ENCODE measurements at places on chromosomes 7 and 10.

DNA sequence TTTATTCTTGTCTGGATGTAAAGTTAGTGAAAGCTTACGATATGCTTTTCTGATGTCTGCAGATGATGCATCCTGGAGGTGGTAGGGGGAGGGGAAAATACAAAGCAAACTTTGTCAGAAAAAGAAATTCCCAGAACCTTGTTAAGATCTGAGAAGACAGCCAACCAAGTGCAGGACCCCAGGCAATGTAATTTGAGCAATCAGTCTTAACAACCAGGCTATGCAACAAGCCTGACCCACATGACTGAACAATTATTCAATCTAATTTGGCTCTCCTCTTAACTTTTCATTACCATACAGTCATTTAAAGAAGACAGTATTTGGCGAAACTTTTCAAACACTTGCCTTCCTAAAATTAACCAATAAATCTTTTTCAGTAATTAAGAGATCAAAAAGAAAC is 74.5 kb downstream of the DNAJC1 start:
- DNase-seq: no peak

- DNase-seq: no peak
These were observed 138.2 kb upstream of the PLPP4 start for GRCh38 chr10:120318862-120319261.

DNA sequence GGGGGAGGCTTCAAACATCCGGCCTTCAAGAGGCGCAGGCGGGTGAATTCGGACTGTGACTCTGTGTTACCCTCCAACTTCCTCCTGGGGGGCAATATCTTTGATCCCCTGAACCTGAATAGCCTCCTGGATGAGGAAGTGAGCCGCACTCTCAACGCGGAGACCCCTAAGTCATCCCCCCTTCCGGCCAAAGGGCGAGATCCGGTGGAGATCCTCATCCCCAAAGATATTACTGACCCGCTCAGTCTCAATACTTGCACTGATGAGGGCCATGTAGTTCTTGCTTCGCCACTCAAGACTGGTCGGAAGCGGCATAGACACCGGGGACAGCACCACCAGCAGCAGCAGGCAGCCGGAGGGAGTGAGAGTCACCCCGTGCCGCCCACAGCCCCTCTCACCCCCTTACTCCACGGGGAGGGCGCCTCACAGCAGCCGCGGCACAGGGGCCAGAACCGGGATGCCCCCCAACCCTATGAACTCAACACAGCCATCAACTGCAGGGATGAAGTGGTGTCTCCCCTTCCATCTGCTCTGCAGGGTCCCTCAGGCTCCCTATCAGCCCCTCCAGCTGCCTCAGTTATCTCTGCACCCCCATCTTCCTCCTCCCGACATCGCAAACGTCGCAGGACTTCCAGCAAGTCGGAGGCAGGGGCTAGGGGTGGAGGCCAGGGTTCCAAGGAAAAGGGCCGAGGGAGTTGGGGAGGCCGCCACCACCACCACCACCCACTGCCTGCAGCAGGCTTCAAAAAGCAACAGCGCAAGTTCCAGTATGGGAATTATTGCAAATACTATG is 1.1 kb downstream of the MEPCE start:
- DNase-seq: no peak

- DNase-seq: no peak
These were observed 86.8 kb upstream of the CSTF2T start for GRCh38 chr10:51786016-51786683.

DNA sequence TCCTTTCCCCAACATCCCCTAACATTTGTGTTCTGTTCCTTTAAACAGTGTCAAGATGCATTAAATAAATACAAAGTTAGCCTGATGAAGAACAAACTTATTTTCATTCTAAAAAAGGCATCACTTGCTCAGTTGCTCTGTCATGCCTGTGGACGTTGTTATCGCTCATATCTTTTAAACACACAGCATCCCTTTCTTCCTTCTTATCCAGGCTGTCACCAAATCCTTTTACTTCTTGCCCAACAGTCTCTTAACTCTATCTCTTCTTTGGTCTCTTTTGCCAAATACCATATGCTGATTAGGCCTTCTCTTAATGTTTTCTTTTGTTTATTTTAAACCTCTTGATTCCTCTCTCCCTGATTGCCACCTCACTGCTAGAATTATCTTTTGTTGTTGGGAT is 43.9 kb downstream of the DKK1 start:
- DNase-seq: no peak

DNA sequence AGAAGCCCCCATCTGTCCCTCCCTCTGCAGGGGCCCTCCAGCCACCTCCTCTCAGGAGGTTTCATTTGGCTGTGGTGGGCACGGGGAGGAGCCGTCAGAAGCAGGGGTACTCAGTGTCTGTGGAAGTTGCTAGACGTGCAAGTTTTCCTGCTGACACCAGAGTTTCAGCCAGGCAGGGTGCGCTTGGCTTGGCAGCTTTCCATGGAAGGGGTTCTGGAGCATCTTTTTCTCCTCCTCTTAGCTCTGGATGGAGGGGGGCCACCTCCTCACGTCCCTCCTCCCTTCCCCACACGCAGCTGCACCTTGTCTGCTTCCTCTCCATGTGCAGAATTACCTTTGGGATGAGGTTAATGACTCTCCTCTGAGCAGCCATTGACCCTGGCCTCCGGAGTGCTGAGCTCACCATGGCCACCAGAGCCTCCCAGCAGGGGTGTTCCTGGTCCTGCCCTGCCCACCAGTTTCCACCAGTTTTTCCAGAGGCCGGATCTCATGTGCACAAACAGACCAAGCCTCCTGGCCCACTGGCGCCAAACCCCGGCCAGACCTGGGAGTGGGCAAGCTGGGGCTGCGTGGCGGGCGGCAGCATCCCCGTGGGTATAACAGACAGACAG is 579.8 kb upstream of the FOXK1 start:
- DNase-seq: peak; percentile 47

- DNase-seq: no peak
These were observed 523 bp upstream of the CDK1 start for GRCh38 chr10:60777696-60778213.

DNA sequence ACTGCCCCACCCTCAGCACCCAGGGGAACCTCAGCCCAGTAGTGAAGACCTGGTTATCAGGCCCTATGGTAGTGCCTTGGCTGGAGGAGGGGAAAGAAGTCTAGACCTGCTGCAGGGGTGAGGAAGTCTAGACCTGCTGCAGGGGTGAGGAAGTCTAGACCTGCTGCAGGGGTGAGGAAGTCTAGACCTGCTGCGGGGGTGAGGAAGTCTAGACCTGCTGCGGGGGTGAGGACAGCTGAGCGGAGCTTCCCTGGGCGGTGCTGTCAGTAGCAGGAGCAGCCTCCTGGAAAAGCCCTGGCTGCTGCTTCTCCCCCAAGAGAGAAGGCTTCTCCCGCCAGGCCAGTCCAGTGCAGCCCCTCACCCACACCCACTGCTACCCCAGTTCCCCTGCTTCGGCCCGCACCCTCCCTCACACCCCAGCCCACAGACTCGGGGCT is 6.3 kb downstream of the NOS3 start:
- DNase-seq: no peak

GRCh38 chr10:105062951-105063350 is 421.9 kb downstream of the SORCS3 start:
- DNase-seq: no peak

DNA sequence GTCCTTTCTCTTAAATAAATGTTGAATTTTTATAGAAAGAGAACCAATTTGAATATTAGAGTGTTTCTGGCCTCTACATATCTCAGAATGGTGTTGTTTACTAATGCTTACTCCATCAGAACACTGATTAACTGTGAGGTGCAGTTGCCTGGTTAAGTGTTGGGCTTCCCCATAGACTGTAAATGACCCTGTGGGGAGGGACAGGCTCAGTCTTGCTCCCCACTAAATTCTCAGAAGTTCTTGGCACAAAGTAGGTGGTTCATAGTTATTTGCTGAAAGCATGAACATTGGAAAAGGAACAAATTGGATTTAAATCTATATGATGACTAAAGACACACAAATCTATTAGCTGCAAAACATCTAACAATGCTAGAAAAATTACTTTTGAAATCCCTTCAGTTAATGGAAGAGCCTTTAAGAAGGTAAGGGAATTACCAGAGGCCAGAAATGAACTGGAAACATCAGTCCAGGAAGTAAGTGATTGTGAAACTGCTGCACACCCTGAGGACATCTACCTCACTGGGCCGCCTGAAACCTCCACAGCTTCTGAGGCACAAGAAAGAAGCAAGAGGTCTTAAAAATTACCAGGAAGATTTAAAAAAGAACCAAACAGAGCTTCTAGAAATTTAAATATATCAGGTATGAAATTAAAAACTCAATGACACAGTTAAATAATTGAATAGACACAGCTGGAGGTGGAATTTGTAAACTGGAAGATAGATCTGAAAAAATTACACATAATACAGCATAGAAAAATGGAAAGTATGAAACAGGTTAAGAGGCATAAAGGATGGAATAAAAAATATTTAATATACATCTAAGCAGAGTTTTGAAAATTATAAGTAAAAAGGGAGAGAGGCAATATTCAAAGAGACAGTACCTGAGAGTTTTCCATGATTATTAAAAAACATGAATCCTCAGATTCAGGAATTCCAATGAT is 17.8 kb upstream of the COMTD1 start:
- no peak for DNase-seq

DNA sequence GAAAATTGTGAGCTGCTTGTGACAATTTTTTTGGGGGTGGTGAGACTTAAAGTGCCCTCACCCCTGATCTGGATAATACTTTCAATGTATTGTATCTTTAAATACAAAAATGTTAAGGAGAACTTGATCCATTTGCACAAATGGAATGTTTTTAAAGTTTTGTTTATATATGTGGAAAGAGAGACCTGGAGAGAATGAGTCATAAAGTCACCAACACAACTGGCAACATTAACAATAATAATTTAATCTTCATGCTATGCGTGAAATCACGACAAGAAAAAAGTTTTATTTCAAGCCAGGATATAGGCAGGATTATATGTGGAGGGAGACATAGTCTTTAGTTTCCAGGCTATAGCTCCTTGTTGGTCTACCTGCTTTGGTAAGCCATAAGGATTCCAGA is 537.5 kb downstream of the GPAM start:
- no peak for DNase-seq

DNA sequence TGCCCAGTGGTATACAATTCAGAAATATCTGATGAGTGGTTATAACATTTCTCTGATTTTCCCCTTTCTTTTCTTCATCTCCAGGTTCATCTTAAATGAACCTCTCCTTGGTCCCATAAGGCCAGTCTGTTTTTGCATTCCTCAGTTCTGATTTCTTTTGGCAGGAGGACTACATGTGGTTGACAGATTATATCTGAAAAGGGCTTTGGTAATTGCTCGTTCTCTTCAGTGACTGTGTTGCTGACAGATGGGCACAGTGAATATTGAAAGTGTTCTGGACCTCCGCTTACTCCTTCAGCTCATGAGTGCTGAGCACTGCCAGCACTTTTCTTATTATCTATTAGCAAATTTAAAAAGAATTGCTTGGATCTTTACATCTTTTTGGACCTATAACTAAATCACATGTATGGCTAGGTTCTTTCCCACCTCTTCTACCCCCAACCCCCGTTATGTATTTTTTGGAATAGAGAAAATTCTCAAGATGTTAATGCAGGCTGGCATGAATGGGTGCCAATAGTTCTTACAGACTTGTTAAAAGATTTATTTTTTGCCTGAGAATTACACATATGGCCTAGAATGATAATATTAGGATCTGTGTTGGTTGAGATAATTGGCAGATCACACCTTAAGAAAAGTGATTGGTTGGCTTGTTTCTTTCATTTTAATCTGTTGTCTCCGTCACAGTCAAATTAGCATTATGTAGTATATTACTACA is 323.0 kb downstream of the EXOC4 start:
- DNase-seq: no peak

- no peak for DNase-seq
These were observed 52.3 kb upstream of the PHYHIPL start for GRCh38 chr10:59124187-59124586.

- DNase-seq: no peak
These were observed 453.7 kb upstream of the MKI67 start for GRCh38 chr10:128579901-128580300.

DNA sequence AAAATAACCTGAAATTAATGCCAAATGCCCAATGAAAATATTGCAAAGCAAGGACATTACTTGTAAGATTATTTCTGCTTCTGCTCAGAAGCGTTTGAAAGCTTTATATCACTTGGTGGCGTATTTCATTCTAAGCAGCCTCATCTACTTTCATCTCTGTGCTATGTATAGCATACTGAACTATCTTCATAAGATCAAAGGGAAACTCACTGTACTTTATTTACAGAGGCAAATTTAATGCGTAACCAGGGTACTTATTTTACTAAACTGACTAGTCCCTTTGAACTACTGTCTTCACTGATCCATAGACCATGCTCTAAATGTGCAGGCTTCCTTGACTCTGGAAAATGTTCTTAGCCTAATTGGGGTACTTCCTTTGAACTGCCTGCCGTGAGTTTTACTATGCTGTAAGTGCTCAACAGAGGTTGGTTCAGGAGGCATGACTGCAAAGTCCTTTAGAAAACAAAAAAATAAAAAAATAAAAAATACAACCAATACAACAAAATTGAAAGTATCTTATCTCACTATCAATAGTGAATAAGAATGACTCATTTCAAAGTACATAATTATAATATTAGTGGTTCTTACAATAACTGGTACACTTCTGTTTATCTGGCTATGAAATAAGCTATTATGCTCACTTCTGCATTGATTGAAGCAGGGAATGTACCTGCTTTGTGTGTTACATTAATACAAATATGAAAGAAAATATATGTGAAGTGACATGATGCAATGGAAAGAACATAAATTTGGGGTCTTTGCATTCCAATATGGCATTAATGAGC is 41.0 kb upstream of the TSPAN12 start:
- DNase-seq: no peak

DNA sequence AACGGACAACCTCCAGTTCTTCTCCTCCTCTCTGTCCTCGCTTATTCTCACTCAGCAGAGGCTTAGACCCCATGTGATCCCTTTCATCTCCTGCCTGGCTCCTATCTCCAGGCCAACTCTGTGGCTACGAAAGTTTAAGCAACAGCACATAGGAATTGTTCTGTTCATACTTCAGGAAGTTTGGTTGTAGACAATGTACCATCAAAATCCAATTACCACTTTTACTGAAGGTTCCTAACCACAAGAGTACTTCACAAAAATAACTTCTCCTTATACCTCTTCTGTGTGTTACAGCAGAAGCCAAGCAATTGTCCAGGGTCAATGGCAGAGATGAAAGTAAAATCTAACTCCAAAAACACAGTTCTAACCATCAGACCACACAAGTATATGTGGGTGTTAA is 80.0 kb downstream of the SLC25A13 start:
- DNase-seq: no peak

DNA sequence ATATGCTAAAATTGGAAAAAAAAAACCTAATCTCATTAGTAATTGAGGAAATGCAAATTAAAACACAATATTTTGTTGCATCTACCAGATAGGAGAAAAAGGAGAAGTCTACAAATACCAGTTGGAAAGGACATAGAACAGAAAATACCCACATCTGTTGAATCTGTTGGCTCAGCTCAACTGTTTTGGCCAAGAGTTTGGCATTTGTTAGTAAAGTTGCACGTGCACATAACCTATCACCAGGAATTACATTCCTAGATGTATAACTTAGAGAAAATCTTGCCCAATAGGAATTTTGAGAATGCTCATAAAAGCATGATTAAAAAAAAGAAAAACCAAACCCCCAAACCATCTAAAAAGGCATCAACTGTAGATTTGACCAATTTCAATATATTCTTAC is 282.1 kb upstream of the BMPER start:
- DNase-seq: no peak

GRCh38 chr7:152967958-152968357 is 208.4 kb downstream of the ACTR3B start:
- DNase-seq: no peak
